Activated CD4-positive, alpha-beta T cell treated with anti-CD3 and anti-CD28 coated beads, Interleukin-2, amount 50 U/mL, for 4 hours (primary cell): ENCODE measurements at places on chromosomes 4 and X.

- DNase-seq: no peak
These were observed 40.3 kb downstream of the PDGFC start for GRCh38 chr4:156931267-156931666.

GRCh38 chrX:153408221-153408721 is 3.0 kb upstream of the ZFP92 start:
- DNase-seq: no peak

DNA sequence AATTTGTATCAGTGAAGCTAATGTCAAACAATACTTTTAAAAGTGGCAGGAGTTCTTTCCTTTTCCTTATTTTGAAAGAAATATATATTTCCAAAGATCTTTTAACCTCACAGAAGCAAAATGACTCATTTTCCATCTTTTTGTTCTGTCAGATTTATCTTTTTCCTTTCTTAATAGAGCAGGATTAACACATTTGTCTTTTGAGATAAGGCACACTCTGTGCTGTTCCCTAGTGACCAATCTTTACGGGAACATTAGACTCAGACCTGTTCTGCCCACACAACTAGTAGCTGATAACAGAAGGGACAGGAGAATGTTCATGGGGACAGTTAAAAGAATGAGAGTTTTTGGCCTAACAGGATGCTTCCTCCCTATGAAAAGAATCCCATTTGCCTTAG is 381.2 kb downstream of the STPG2 start:
- no peak for DNase-seq

- DNase-seq: no peak
These were observed 2.6 kb downstream of the MCUB start for GRCh38 chr4:109562457-109563239.

- DNase-seq: no peak
These were observed 17.8 kb upstream of the GABRQ start for GRCh38 chrX:152619897-152620296.

GRCh38 chr4:28238876-28239275 is 1378.2 kb downstream of the STIM2 start:
- no peak for DNase-seq

DNA sequence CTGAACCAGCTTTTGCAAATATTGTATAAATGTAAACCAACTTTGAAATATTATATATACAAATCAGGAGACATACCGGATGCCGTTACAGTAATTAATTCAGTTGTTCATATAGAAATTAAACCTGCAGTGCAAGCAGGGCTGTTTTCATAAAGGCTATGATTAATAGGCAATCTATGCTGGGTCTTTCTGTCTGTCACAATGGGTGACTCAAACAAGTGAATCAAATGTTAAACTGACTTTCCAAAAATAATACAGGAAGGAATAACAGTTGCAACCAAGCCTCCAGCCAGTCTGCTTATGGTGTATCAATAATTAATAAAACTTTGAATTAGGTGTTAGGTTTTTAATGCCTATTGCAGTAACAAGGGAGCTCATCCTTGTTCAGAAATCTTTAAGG is 43.9 kb downstream of the GABRB1 start:
- DNase-seq: no peak

DNA sequence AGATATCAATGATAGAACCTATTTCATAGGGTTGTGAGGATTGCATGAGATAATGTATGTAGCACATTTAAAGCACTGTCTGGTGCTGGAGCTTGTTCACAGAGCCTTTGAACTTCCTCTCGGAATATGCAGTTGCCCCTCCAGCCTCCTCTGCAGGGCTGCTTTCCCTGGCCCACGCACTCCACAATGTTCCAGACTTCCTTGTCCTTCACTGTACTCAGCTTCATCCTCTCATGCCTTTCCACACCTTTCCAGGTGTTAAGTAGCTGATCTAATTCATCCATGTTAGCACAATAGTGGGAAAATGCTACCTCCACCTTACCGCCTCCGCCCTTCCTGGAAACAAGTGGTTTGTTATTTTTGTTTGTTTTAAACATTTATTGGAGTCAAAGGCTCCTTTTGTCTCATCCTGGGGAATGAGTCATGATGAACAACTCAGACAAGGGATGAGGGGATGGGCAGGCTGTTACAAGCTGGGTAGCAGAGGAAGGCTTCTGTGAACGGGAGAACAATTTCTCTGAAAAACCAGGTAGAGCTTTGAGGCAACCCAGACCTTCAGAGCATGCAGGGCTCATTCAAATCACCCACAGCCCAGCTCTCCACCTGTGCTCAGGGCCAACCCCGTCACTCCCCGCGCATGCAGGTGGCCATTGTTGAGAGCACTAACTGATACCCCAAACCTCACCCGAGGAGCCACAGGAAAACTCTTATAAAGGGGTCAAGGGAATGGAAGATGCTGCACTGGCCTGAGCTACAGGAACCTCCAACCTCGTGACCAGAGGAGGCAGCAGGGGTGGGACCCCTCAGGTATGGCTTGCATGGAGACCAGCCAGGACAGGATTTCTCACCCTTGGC is 84.9 kb upstream of the TBL1X start:
- no peak for DNase-seq

DNA sequence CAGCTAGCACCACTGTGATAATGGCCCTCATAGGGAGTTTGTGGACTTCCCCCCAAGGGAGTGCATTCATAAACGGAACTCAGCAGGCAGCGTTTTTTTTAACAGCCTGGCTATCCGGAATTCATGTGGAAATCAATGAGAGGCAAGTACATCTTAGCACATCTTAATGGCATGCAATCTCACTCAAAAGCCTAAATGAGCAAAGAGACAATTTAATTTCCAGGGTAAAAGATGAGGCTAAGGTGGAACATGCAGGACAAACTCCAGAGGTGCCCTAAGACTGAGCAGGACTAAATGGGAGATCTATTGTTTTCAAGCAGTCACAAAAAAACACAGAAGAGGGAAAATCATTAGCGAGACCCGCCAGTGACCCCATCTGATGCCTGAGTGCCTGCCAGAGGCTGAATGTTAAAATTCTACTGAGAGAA is 243.5 kb upstream of the KCNIP4 start:
- no peak for DNase-seq

GRCh38 chrX:23670528-23670927 is 3.2 kb downstream of the PRDX4 start:
- no peak for DNase-seq

DNA sequence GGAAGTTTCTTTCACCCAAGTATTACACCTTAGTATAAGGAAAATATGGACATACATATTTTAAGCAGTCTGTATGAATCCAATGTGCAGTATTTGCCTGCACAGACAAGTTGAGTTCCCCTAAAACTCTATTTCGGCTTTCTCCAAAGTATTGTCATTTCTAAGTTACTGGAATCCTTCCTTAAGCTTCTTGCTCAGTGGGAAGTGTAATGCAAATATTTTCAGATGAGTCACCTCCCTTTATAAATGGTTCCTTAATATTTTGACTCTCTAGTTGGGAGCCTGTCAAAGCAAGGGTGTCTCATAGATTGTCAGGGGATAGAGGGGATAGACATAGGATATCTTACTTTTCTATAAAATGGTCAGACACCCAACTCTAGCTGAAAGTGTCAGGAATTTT is 178.6 kb downstream of the NAA11 start:
- DNase-seq: no peak

DNA sequence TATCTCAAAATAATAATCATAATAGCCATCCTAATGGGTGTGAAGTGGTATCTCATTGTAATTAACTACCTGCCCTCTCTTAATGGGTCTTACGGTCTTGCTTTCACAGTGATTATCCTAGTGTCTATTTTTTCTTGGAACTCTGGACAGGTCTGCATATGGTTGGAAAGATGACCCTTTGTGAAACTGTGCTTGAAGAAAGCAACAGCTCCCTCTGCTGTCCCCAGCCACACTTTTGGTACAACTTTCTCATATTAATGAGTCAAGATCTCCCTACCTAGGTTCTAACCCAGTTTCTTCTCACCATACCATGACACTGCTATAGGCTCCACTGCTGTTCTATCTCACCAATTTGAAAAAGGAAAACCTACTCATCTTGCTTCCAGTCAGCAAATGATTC is 2.4 kb downstream of the TFDP3 start:
- no peak for DNase-seq

DNA sequence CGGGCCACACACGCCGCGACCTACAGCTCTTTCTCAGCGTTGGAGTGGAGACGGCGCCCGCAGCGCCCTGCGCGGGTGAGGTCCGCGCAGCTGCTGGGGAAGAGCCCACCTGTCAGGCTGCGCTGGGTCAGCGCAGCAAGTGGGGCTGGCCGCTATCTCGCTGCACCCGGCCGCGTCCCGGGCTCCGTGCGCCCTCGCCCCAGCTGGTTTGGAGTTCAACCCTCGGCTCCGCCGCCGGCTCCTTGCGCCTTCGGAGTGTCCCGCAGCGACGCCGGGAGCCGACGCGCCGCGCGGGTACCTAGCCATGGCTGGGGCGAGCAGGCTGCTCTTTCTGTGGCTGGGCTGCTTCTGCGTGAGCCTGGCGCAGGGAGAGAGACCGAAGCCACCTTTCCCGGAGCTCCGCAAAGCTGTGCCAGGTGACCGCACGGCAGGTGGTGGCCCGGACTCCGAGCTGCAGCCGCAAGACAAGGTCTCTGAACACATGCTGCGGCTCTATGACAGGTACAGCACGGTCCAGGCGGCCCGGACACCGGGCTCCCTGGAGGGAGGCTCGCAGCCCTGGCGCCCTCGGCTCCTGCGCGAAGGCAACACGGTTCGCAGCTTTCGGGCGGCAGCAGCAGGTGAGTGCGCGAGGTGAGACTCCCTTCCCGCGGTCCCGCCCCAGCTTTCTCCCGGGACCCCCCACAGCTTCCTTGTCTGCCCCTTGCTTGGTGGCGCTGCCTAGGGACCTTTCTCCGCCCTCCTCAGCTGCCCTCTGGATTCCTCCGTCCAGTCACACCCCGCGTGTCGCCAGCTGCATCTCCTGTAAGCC is 678 bp downstream of the BMP3 start:
- no peak for DNase-seq

DNA sequence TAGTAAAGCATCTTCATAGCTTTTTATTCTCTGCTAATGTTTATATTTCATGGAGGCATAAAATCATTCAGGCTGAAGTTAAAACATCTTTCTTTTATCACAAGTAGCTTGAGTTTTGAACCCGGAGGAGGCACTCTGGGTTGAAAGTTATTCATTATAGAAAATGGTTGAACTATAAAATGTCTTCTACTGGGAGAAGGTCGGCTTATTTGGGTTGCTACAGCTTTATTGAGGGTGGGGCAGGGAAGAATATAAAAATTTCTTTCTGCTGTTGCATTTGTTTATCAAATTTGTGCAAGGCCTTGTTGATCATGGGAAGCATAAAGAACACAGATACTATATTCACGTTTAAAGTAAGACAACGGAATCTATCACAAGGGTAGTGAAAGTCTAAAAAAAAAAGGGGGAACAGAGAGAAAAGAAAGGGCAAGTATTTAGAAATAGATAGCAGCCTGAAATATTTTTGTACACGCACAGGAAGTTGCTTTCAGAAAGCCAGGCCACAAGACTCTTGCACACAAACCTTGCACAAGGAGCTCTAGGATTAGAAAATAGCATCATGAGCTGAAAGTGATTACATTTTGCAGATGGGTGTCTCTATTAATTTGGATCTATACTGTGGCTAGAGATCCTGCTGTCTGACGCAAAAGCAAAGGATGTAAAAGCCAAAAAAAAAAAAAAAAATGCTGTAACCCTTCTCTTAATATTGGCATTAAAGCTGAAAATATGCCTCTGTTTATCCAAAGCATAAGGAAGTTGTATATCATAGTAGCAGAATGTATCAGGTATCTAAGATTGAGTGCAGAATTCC is 37.2 kb upstream of the FAM9C start:
- no peak for DNase-seq

DNA sequence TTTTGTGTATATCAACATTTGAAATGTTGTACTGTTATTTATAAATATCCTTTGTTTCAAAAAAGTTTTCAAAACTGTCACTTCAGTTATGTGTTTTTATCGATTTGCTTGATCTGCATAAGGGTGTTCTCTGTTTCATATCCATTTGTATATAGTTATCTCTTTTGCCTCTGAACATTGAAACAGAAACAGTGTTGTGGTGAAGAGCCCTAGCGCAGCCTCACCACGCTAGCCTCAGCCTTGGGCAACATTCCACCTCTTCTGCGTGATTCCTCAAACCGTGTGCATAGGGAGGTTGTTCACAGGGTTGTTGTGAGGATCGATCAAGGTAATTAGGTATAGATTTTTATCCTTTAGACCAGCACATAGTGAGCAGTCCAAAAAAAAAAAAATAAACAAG is 287.0 kb upstream of the GALNT7 start:
- DNase-seq: no peak

GRCh38 chr4:149370785-149371420 is 444.7 kb downstream of the IQCM start:
- no peak for DNase-seq

GRCh38 chr4:86034616-86035015 is 325.2 kb downstream of the MAPK10 start:
- DNase-seq: no peak

DNA sequence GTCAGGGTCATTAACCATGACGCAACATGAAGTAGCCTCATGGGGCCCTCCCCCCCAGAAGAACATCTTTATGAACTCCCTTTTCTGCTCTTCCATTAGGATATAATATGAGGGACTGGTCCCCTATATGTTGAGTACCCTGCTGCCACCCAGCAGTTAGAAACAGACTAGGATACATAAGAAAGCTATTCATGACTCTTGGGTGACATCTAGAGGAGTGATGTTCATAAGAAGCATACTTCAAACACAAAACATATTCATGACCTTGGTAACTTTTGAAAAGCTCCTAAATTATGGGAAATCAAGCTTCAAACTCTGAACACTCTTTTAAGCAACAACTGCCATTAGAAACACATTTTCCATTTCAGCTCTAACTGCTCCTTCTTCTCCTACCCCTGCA is 155.2 kb upstream of the SPIN4 start:
- DNase-seq: no peak

GRCh38 chr4:110132816-110133719 is 65.3 kb downstream of the ELOVL6 start:
- no peak for DNase-seq

- DNase-seq: no peak
These were observed 161.9 kb upstream of the GPRIN3 start for GRCh38 chr4:89469516-89469915.

DNA sequence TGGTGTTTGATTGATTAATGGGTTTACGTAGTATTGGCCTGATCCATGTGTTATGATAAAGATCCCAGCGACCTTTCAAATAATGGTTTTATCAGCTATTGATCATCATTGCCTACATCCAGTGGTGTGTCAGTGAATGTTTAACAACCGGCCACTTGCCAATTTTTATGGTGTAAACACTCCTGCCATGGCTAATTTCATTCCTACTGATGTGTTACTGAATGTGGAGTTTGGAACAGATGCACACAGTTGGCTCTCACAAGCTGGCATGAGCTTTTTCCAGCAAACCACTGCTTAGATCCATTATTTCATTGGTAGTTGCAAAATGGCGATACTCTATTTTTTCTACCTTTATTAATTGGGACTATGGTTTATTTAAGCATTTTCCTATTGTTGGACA is 139.9 kb downstream of the REPS2 start:
- no peak for DNase-seq

- DNase-seq: no peak
These were observed 748.0 kb downstream of the PCDH18 start for GRCh38 chr4:136784326-136784725.

DNA sequence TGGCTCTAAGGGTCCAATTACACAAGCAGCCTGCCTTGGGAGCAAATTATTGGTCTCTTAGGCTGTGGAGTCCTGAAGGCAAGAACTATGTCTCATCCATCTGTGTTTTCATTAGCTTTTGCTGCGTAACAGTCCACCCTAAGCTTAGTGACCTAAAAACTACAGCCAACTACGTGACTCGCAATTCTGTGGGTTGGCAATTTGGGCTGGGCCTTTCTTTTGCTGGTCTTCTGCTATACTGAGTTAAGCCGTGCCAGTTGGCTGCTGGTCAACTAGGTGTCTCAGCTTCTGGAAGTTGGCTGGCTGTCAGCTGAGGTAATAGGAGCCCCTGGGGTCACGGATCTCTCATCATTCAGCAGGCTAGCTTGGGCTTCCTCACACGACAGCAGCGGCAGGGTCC is 205.6 kb upstream of the S100G start:
- DNase-seq: no peak
